ENCODE measurements at places on chromosomes 5 and 9.

- no peak for DNase-seq
Observed at GRCh38 chr9:123739902-123740301, 190.0 kb downstream of the DENND1A start.

- no peak for DNase-seq
Observed at GRCh38 chr5:139796061-139796806, 626 bp downstream of the PSD2 start.

GRCh38 chr5:15013654-15014463 lies 142.3 kb upstream of the ANKH start:
- DNase-seq = peak; percentile 72

- DNase-seq = no peak
Observed at GRCh38 chr5:1762121-1762882, 37.3 kb downstream of the MRPL36 start.

- DNase-seq = no peak
Observed at GRCh38 chr5:40904994-40905306, 4.3 kb upstream of the C7 start.

- no peak for DNase-seq
Observed at GRCh38 chr5:670396-671270, 22.5 kb downstream of the TPPP start.

GRCh38 chr9:73152543-73152844 lies 829 bp downstream of the ANXA1 start:
- peak; percentile 81 for DNase-seq

- no peak for DNase-seq
Observed at GRCh38 chr9:128389395-128390149, 18.4 kb downstream of the URM1 start.

DNA sequence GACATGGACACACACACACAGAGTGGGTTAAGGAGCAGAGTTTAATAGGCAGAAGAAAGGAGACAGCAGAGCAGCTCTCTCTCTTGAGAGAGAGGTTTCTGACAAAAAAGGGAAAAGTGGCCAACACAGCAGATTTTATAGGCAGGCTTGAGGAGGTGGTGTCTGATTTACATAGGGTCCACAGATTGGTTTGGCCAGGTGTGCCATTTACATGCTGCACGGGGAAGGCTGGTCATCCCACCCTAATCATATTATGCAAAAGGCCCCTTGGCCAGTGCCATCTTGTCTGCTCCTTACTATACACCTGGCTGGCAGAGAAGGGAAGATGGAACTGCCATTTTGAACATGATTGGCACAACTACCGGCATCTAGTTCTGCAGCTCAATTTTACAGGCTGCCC lies 240.8 kb downstream of the NPR3 start:
- DNase-seq = no peak

DNA sequence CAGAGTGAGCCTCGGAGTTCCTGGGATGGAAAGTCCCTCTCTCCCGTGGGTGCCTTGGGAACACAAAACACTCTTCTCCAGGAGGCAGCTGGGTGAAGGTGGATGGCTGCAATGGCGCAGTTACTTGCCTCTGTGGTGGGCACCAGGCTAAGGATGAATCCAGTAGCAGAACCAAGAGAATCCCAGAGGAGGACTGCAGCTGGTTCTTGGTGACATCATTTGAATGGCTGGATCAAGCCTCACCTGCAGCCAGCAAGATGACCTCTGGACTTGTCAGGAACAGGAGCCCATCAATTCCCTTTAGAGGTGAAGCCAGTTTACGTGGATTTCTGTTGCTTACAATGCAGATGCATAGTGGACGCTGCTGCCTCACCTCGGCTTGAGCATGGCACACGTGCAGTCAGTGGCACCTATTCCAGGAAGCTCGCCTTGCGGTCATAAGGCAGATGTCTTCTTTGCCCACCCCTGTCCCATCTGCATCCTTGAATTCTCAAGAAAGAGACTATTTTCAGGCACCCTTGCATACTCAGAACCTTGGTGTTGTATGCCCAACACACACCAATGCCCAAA lies 34.1 kb upstream of the ADAMTS2 start:
- no peak for DNase-seq

GRCh38 chr5:150075806-150076205 lies 10.5 kb downstream of the CSF1R start:
- no peak for DNase-seq

GRCh38 chr5:126354012-126354857 lies 69.0 kb upstream of the GRAMD2B start:
- DNase-seq = peak; percentile 98
